ENCODE measurements at places on chromosomes 12 and 14.

DNA sequence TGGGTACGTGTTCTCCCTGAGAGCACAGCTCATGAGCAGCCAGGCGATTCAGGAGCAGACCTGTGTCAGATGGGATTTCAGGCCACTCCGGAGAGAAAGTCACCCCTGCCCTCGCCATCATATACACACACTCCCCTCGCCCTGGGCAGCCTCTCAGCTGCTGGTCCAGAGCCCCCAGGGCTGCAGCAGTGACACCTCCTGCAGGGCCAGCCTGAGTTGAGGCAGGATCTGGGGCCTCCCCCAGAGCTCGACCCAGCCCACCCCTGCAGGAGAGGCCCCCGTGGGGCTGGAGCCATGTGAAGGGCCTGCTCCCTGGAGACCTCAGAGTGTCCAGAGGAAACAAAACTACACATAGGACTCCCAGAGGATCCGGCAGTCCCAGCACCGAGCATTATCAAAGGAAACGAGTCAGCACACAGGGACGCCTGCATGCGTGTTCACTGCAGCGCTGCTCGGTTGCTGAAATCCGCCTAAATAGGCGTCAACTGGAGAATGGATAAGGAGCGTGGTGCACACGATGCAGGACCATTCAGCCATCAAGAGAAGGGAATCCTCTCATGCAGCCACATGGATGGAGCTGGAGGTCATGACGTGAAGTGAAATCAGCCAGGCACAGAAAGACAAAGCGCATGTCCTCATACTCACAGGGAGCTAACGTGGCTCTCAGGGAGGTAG is 104.0 kb downstream of the TNFAIP2 start:
- no peak for DNase-seq

GRCh38 chr14:102415671-102416070 is 52.9 kb downstream of the TECPR2 start:
- DNase-seq = no peak

GRCh38 chr14:73884438-73885190 is 2.0 kb upstream of the ZNF410 start:
- DNase-seq = no peak

DNA sequence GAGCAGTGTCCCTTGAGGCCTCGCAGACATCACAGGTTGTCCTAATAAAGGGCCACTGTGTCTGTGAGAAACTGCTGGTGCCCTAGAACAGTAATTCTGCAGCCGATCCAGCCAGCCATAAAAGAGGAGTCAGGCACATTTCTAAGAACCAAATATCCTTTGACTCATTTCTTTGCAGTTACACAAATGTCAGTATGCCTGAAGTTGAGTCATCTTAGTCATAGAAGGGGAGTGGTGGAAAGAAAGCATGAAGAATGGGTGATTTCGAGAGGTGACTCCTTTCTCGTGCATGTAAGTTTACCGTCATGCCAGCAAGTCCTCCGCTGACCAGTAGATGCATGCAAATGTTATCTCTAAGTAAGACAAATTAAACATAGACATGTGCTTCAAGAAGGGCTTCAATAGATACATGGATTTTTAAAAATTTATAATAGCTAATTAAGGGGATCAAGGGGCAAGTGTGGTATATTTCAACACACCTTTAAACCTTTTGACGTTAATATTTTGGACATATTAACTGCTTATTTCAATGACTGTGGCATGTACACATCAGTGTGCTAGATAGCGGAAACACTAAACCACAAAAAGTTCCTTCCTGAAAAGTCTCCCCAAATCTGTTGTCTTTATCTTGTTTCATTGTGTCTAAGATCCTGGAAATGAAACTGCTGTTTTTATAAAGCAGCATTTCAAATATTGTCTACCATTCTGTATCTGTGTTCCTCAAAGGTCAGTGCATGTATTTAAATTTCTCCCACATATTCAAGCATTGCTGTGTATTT is 497.4 kb downstream of the NPAS3 start:
- no peak for DNase-seq

DNA sequence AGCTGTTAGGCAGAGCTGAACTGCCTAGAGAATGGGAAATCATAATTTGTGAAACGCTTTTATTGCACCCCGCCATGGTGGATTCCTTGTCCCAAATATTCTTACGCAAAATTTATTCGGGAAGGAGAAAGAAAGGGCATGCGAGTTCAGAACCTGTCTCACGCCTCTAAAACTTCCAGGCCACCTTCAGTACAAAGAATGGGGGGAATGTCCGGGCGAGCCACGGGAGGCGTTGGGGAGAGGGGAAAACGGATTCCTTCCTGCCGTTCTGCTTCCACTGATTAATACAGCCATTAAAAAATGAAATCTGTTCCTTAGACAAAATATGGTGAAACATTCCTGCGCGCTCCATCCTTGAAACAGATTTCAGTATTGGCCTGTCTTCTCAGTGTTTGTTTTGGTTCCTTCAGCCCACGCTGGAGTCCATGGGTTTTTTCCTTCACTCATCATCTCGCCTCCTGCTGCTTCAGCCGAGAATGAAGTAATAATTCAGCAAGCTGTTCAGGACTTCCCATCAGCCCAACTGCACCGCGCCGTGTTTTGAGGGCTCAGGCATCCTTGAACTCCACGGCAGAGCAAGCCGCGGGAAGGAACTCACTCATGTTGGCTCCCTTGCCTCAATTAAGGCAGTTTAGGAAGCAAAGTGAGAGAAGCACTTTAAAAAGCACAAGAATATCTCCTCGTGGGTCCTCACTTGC is 47.7 kb upstream of the CDKN3 start:
- no peak for DNase-seq

DNA sequence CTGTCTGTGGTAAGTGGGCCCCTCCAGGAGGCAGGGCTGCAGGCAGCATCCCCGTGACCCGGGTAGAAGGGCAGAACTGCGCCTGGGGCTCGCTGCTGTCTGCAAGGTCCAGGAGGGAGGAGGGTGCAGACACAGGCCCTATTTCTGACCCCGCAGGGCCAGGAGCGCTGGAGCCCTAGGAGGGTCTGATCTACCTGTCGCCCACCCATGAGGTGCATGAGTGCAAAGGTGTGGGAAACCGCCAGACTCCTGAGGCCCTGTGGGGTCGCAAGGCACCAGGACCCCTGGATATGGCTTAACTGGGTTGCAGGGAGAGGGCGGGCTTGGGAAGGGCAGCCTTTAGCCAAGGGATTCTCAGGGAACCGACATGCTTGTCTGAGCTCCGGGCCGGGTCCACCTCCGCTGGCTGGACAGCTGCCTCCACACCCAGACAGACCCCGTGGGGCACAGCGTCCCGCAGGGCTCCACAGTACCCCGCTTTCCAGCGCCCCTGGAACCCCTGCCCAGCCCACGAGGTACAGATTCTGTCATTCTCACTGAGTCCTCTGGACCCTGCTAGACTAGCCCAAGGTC is 72.9 kb upstream of the TSPAN11 start:
- DNase-seq = no peak

All from gastrocnemius medialis (tissue), 4 donors.